Myocyte (in vitro differentiated cells): ENCODE measurements at places on chromosomes 6 and 20. TPM values are rescaled to one million over a fixed set of nuclear protein-coding genes. Genes with fewer than 3 reads are reported as not detected.

DNA sequence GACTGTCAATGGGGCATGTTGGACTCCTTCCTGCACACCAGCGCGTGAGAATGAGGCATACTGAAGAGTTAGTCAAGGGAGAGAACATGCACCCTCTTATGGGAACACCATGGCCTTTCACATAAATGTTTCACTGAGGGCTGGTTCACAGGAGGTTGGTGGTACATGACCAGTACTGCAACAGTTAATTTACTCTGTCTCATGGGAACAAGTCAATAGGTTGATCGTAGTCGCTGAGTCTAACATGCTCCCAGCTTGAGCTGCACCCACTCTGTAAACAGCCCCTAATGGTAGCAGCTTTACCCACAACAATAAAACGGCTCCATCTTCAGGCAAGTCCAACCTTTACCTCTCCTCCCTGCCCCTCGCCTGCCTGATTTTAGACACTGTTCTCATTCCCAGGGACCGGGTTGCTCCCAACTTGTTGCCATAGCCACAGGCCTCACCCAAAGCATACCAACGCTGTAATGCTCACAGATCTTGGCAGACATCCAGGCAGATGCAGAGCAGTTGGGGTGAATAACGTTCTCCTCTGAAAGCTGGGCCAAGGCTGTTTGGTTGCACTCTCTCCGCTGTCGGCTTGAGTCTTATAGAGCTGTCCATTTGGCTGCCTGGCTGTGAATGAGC is 111.3 kb downstream of the LY86 start:
- peak; percentile 99 for DNase-seq

- no peak for DNase-seq
Measured at GRCh38 chr6:135955099-135955498, 103.6 kb downstream of the PDE7B start.

GRCh38 chr6:140156131-140156530 is 781.7 kb upstream of the CITED2 start:
- DNase-seq: no peak

DNA sequence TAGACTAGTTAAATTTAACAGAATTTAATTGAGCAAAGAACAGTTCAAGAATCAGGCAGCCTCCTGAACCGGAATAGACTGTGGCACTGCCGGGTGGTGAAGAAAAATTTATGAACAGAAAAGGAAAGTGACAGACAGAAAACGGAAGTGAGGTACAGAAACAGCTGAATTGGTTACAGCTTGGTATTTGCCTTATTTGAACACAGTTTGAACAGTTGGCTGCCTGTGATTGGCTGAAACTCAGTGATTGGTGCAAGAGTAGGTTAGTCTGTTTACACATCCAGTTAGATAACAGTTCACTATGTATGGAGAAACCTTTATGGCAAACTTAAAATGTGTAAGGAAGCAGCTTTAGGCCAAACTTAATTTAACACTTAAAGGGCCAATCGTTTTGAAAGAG is 116.0 kb upstream of the CITED2 start:
- DNase-seq: peak; percentile 47

GRCh38 chr6:34816635-34817301 is 24.9 kb downstream of the BLTP3A start:
- DNase-seq: no peak

DNA sequence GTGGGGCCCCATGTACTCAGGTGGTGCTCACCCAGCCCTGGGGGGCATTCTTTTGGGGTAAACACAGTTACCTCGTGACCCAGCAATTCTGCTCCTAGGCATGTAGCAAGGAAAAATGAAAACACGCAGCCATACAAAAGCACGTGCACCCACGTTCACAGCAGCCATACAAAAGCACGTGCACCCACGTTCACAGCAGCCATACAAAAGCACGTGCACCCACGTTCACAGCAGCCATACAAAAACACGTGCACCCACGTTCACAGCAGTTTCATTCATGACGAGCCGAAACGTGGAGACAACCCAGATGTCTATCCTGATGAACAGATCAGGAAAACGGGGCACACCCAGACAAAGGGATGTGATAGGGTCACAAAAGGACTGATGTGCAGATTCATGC is 57.1 kb downstream of the YTHDF1 start:
- no peak for DNase-seq

DNA sequence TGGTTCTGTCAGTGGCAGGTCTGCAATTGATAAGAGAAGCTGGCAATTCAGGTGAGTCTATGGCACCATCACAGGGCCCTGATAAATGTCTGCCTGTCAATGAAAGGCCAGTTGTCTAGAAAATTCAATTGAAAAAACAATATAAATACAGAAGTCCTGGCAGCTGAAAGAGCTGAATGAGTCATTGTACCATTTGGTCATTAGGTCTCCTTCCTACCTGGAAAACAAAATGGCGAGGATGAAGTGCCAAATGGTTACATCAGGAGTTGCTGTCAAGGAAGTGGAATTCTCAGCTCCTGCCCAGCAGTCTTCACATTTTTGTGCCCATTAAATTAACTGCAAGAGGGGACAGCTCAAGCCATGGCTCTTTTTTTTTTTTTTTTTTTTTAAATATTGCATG is 37.7 kb downstream of the PEX7 start:
- DNase-seq: no peak

DNA sequence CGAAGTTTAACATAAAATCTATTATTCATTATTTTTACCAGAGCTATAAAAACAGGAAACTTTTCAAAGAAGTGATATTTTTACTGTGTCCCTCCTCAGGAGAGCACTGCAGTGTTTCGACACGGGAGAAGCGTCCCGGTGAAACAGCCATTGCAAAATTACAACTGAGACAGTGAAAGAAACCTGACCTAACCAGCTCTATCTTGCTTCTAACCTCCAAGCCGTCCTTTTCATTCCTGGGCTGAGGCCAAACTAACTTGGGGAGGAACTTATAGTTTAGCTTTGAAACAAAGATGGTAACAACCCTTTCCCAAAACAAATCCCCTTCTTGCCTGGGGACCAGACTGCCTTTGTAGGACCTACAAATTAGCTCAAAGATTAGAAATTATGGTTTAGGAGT is 79.2 kb downstream of the WDR27 start:
- DNase-seq: no peak

- no peak for DNase-seq
Measured at GRCh38 chr6:159117563-159117962, 51.6 kb upstream of the FNDC1 start.

DNA sequence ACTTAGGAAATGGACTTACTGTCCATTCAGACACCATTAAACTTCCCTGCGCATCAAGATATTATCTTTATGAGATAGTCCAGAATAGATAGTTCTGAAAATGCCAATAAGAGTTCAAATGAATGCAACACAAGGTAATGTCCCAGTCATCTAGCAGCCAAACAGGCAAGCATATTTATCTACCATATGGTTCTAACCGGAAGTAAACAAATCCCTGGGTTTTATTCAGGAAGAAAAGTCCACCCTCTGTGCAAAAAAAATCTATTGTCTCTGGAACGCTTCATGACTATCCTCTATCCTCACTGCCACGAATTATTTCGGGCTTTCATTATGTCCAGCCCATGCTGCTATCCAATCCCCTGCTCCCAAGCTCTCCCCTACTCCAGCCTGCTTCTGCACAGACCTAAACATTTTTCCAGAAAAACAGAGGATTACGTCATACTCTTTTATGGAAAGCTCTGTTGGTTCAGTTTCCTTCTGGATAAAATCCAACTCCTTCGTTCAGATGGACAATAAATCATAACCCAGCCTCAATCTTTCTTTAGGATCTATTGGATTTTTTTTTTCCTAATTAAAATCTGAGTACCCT is 11.4 kb downstream of the PPIL6 start:
- no peak for DNase-seq

GRCh38 chr6:2940010-2940850 is 31.1 kb downstream of the SERPINB6 start:
- no peak for DNase-seq

GRCh38 chr6:170114956-170115855 is 175.7 kb downstream of the DLL1 start:
- no peak for DNase-seq

DNA sequence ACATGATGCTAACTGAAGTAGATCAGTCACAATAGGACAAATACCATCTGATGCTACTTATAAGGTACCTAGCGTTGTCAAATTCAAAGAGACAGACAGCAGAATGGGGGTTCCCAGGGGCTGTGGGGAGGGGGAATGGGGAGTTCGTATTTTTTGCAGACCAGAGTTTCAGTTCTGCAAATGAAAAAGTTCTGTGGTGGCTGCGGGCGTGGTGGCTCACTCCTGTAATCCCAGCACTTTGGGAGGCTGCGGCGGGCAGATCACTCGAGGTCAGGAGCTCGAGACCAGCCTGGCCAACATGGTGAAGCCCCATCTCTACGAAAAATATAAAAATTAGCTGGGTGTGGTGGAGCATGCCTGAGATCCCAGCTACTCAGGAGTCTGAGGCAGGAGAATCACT is 68.1 kb downstream of the SLC22A23 start:
- no peak for DNase-seq

GRCh38 chr6:25930532-25931410 is at the start of gene SLC17A2:
Gene SLC17A2 (minus strand): TSS chr6:25930691. CDS start chr6:25925796, 4,895 bp downstream.
- no peak for DNase-seq

GRCh38 chr20:2255926-2256531 is 39.8 kb upstream of the TGM3 start:
- no peak for DNase-seq

DNA sequence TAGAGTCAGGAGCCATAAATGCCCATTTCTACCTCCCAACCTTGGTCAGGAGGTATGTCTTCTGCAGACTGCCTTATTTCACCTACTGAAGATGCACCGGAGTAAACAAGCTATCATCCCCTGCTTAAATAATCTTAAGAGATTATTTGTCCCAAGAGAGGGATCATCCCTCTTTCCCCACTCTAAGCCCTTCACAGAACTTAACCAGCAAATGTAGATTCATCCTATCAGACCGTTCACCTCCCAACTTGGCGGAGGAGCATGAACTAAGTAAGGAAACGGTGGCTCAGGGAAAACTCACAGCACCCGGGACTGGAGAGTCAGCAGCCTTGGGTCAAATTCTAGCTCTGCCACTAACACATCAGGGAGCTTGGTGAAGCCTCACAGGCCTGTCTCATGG is 115.3 kb downstream of the TRERF1 start:
- no peak for DNase-seq

DNA sequence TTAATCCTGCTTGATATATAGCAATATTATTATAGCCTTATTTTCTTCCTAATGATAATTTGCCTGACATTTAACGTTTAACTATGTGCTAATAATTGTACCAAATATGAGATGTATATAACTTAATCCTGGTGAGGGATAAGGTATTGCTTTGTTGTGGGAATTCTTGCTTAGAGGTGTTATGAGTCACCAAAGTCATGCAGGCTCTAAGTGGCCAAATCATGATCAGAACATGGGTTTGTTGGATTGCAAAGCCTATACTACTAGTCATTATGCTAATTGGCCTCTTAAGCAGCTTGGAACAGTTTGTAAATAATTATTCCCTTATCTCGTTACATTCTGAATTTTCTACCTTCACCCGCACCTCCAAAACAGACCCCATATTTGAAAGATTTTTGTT is 21.9 kb upstream of the C6orf141 start:
- DNase-seq: no peak

DNA sequence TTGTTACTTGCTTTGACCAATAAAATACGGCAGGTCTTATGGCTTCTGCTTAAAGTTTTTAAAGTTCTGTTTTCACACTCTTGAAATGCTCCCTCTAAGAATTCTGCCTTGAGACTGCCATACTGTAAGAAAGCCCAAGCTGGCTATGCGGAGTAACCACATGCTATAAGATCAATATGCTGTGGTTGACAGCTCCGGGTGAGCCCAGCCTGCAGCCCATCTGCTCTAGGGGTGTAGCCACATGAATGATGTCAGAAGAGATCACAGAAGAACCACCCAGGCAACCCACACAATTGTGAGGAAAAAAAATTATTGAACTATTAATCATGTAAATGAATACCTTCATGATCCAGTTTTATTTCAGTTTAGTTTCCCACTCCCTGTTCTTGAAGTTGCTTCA is 26.1 kb upstream of the SH3BGRL2 start:
- peak; percentile 34 for DNase-seq

GRCh38 chr20:59752101-59752586 is 147.8 kb downstream of the PHACTR3 start:
- peak; percentile 13 for DNase-seq

DNA sequence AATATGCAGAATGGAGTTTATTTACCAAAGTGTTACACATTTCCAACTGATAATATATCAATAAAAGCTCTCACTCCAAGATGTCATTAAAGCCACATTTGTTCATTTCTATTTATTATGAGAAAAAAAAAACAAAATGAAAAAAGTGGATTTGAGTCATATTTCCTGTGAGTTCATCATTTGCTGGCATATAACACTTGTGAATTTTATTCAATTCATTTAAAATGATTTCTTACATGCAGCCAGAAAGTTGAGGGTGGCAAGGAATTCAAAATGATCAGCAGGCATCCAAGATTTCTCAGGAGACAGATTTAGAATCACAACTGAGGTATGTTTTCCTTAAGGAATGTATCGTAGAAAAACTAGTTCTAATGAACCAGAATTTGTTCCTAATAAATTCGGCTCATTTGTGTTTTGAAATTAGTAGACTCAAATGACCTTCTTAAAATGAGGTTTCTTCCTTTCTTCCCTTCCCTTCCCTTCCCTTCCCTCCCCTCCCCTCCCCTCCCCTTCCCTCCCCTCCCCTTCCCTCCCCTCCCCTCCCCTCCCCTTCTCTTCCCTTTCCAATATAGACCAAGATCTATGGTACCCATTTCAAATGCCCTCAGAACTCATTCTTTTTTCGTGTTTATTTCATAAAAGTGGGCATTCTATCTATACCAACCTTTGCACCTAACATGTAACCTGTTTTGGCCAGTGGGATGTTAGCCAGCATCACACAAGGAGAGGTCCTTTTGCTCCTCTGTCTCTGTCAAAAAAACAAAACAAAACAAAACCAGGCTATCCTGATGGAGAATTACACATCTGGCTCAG is 357.9 kb upstream of the TSHZ2 start:
- no peak for DNase-seq

- no peak for DNase-seq
Measured at GRCh38 chr6:137925141-137925698, 58.2 kb downstream of the TNFAIP3 start.

- peak; percentile 82 for DNase-seq
Measured at GRCh38 chr20:7285918-7286556, 518.6 kb downstream of the BMP2 start.

The ABHD16B gene
- total RNA-seq: not detected in 2 replicates

The ZNF311 gene
- 0.32 and 1.5 TPM in 2 replicates for total RNA-seq

The HCRTR2 gene
- not detected in 2 replicates for total RNA-seq

The CLIC5 gene
- 0.03 TPM in 1 of 2 replicates, not detected in the other for total RNA-seq

The NKX2-2 gene
- total RNA-seq: not detected in 2 replicates

The SLC17A1 gene
- not detected in 2 replicates for total RNA-seq
